ENCODE measurements at places on chromosomes 1 and 21.

GRCh38 chr1:102435483-102435882, 438.8 kb upstream of the OLFM3 start:
- DNase-seq = no peak

DNA sequence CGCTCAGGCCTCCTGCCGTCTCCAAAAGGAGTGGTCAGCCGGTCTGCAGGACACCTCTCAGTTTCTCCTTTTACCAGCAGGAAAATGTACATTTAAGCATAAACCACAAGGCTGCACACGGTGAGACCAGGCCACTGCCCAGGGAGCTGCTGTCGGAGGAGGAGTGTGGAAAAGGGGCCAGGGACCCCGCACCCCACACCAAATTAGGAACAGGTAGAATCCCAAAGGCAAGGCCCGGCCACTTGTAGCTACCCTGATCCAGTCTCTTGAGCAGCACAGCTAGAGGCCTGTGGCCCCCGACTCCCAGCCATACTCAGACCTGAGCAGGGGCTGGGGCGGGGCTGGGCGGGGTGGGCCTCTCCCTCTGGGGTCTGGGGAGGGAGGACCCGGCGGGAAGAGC, 78.0 kb downstream of the PIK3CD start:
- DNase-seq = no peak

GRCh38 chr1:172640111-172640510, 18.8 kb upstream of the FASLG start:
- no peak for DNase-seq

DNA sequence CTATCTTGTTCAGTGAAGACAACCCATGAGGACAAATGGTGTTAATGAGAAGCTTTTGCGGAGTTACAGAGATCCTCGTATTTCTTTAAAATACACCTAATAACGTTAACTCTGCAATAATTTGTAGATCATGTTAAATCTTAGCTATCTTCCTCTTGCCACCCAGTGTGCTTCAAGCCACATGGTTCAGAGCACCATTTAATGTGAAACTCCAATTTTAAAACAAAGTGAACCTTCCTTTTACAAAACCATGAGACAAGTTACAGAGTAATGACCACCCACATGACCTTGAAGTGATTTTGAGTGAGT, 1.7 kb upstream of the KCNE2 start:
- no peak for DNase-seq

DNA sequence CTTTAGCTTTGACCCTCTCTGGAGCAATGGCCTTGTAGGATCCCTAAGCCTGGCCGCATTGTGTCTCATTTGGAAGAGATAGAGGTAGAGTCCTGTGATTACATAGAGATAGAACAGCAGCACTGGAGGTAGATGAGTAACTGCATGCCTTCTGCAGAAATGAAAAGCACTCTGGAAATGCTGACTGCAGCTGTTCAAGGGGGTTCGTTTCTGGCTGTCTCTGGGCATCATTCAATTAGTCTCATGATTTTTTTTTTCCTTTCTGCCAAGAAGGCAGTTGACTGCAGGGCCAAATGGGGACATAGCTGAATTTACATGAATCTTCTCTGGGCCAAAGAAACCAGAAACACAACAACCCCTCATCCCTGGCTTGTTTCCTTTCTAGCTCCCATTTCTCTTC, 28.1 kb upstream of the SNX27 start:
- DNase-seq = no peak

GRCh38 chr21:40938078-40938477, 91.1 kb upstream of the DSCAM start:
- no peak for DNase-seq

DNA sequence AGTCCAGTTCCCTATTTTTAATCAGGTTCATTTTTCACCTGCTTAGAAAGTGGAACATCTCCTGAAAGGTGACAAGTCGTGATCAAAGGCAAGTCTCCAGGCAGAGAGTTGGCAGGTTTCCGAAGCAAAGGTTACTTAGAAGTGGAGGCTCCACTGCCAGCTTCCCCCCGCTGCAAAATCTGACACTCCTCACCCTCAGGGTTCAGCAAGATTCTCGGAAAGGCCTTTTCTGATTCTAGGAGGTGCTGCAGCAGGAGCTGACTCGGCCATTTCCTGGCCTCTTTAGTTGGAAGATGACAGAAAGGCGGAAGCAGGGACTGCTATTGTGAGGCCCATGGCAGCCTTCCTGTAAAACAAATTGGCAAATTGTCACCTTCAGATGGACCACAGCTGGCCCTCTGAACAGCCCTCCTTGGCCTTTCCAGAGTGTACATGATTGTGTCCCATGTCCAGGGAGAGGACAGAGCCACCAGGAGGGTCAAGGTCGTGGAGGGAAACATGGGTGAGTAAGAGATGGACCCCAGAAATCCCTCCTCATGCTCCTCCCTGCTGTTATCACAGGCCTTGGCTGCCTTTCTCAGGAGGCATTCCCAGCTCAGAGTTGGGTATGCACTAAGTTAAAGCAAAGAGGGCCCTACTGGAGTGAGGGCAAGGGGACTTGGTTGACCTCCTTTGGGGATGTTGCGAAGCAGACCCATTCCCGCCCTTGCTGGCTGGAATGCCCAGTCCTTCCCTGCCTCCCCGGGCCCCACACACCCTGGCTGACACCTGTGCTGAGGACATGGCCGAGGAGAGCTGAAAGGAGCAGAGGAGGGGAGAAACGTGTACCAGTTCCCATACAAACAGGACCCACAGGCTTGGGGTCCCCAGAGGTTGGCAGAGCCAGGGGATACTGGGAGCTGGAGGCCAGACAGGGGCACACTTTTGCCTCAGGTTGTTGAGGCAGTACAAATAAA, 115.5 kb upstream of the IRF2BP2 start:
- peak; percentile 56 for DNase-seq

GRCh38 chr1:203778146-203778545, 13.2 kb downstream of the LAX1 start:
- DNase-seq = no peak

DNA sequence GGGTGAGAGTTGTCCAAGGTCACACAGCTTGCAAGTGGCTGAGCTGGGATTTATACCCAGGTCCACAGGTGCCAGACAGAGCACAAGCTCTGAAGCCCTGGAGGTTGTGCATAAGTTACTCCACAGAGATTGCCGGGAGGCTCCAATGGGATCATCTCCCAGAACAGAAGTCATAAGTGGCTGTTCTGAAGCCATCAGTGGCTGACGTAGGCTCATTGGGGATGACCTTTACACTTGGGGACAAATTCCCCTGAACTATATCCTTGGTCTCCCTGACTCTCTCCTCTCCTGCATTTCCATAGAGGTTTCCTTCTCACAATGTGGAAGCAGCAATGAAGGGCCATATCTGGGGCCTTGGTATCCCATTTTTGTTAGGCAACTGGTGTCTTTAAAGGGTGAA, 37.0 kb upstream of the IFNLR1 start:
- no peak for DNase-seq

DNA sequence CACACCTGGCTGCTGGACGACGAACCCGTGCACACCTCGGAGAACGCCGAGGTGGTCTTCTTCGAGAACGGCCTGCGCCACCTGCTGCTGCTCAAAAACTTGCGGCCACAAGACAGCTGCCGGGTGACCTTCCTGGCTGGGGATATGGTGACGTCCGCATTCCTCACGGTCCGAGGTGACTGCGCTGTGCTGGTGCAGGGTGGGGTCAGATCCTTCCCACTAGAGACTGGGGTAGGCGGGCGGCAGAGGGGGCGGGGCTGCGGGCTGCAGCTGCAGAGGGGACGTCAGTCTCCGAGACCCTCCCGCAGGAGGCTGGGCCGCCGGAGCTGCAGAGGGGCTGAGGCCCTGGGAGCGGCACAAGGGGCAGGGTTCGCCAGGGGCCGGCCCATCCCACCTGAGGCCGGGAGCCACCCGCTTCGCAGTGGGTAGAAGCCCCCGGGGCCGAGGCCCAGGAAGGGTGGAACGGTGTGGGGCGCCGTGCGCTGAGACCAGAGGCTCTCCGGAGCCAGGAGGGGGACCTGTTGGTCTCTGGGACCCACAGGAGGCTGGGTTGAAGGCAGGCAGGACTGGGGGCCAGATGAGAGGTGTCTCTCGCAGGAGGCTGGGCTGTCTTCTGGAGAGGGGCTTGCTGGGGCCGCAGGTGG, 90.6 kb downstream of the TRIM11 start:
- DNase-seq = peak; percentile 47

- no peak for DNase-seq
Measured at GRCh38 chr1:56464294-56464693, 115.1 kb downstream of the PLPP3 start.

GRCh38 chr1:208183977-208184911, 59.9 kb downstream of the PLXNA2 start:
- peak; percentile 92 for DNase-seq

DNA sequence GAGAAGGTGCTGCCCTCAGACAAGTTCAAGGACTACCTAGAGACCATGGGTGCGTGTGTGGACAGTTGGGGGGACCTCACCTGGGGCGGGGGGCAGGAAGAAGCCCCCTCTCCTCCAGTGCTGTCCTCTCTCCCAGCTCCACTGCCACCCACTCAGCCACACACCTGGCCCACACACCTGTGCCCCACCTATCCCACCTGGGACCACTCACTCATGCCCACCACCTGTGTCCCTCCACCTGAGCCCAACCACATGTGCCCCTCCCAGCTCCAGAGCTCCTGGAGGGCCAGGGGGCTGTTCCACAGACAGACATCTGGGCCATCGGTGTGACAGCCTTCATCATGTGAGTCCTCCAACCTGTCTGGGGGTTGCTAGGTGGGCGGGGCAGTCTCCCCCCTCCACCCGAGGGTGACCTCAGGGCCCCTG, 29.0 kb downstream of the TRIM11 start:
- DNase-seq = no peak

- DNase-seq = no peak
Measured at GRCh38 chr1:224783006-224783651, 146.3 kb upstream of the DNAH14 start.

GRCh38 chr1:50704126-50704525, 255.9 kb downstream of the FAF1 start:
- DNase-seq = peak; percentile 70

- DNase-seq = no peak
Measured at GRCh38 chr1:193185901-193186731, at the start of gene B3GALT2. B3GALT2 (minus strand) TSS chr1:193186613; CDS start chr1:193181562, 5,051 bp downstream.

GRCh38 chr1:173475564-173476196, 1.5 kb upstream of the PRDX6 start:
- DNase-seq = no peak

DNA sequence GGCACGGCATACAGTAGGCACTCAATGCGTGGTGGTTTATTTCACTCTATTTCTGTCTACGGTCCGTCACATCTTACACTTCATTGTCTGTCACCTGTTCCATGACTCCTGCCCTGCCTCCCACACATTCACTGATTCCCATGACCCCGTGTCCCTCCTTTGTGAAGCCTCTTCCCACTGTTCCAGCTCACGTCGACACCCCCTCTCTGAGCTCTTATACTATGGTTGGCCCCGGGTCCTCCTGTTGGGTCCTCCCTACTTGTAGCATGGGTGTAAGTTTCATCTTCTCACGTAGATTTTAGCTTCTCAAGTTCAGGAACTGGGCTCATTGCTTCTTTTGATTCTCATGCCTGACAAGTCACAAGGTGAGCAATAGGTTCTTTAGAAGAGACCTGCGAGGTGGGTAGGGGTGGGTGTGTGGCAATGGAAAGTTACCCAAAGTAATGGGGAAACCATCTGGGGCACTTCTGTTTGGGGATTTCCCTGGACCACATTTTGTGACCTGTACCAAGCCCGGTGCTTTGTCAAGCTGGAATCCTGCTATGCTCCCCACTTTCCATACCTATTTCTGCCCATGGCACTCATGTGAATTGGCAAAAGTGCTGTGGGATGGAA, 22.1 kb upstream of the IL10 start:
- DNase-seq = no peak

DNA sequence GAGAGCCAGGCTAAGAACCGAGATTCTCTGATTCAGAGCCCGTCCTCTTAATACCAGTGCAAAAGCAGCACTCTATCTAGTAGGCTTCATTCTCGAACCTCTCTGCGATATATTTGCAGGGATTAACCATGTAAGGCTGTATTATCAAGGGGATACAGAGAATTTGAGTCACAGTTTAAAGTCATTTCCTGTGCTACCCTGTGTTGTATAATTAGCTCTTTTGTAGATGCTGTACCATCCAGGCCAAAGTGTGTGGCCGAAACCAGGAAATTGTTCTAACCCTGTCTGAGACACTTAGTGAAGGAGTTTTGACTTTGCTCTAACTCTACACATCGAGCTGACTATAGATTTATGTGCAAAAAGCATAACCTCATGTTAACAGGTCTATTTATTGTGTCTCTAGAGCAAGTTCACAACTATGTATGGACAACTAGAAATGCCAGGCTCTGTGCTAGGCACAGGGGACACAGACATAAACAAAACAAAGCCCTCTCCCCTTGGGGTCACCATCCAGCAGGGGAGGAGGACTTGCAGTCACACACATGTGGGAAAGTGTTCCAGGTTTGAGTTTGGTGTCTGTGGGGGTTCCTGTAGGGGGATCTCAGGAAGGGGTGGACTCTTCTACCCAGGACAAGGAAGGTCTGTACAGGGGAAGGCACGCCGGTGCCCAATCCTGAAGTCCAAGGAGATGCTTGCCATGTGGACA, 182.2 kb downstream of the DHRS3 start:
- no peak for DNase-seq

DNA sequence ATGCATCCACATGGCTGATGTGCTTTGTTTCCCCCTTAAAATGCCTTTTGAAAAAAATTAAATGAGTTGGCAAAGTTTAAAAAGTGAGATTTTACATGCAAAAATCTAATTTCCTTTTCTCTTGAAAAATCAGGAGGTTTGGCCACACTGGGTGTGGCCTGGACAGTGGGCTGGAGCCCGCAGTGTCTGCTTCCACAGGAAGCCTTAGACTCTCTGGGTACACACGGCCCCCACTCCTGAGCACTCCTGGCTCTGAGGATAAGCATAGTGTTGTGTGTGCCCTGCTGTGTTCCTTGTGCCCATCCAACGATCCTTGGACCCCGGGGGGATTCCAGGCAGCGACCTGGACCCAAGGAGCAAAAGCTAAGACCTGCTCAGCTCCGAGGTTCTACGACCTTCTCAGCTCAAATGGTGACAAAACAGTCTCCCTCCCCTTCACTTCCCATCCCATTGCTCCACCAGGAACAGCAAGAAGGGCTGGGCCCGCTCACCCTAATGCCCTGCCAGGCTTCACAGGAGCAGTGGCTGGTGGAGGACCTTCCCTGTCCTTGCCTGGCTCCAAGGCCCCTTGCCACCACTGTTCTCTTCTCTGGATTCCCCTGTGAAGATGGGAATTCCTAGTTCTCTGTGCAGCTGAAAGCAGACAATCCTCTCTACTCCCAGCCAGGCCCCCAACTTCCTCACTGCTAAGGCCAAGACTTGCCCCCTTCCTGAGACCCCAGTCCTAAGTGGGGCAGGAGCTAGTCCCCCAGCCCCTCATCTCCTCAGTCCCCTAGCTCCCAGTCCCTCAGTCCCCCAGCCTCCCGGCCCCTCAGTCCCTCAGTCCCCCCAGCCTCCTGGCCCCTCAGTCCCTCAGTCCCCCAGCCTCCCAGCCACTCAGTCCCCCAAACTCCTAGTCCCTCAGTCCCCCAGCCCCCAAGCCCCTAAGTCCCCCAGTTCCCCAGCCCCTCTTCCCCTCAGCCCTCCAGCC, 395.8 kb downstream of the PTPRU start:
- DNase-seq = no peak

All from K562 (cell line).